ENCODE measurements at places on chromosomes 13 and 19.

- no peak for DNase-seq
Observed at GRCh38 chr19:49155820-49156346, 687 bp upstream of the HRC start.

DNA sequence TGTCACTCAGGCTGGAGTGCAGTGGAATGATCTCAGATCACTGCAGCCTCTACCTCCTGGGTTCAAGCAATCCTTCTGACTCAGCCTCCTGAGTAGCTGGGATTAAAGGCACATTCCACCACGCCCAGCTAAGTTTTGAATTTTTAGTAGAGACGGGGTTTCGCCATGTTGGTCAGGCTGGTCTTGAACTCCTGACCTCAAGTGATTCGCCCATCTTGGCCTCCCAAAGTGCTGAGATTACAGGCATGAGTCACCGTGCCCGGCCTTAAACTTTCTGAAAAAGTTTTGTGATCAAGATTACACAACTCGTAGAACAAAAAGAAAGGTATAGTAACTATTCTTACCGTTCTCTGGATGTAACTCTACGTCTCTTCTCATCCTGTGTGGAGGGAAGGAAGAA is 21.2 kb downstream of the DNMT1 start:
- DNase-seq: no peak

- DNase-seq: no peak
Observed at GRCh38 chr19:34713262-34713637, 20.8 kb upstream of the ZNF181 start.

DNA sequence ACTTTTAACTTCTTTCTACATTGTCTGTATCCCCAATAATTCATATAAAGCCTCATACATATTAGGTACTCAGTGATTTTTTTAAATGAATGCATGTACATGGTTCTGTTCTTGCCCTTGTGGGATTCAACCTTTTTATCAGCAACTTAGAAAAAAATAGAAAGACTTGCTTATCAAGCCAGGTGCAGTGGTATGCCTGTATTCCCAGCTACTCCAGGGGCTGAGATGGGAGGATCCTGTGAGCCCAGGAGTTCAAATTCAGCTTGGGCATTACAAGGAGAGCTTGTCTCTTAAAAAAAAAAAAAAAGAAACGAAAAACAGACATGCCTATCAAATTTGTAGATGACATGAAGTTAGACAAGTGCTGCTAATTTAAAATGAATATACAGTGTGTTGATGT is 54.2 kb upstream of the MYCBP2 start:
- DNase-seq: no peak
